NCI-H2171 (cell line): ENCODE measurements at places on chromosomes 7 and 10.

DNA sequence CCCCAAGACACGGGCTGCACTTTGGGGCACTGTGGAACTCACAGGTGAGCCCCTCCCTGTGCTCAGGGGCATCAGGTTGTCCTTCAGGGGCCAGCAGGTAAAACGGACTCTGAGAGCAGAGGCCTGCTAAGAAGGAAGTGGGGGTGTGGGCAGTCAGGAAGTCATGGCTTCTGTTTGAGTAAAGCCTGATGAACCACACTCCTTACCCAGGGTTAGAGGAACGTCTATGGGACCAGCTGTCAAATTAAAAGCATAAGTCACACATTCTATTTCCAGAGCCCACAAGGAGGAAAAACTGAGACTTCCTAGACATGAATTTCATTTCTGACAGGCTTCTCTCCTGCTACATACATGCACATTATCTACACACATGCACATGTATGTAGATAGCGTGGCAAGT lies 616.4 kb downstream of the SDK1 start:
- no peak for DNase-seq

GRCh38 chr10:70698211-70698610 lies 25.9 kb downstream of the ADAMTS14 start:
- no peak for DNase-seq

DNA sequence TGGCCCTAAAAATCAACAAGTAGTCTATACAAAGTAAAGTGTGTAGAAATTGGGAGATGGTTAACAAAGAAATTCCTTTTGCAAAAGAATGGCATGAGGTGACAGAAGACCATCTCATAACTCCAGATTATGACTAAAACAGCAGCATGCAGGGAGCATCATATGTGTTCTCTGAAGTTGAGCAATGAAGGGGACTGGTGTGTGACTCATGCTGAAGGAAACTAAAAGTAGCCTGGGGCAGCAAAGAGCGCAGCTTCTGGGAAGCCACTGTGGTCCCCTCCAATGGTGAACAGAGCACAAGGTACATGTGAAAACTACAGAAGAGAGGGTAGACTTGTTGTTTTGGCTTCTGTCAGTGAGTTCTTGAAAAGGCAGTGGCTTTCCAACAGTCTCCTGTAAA lies 133.4 kb downstream of the MACC1 start:
- DNase-seq: no peak

DNA sequence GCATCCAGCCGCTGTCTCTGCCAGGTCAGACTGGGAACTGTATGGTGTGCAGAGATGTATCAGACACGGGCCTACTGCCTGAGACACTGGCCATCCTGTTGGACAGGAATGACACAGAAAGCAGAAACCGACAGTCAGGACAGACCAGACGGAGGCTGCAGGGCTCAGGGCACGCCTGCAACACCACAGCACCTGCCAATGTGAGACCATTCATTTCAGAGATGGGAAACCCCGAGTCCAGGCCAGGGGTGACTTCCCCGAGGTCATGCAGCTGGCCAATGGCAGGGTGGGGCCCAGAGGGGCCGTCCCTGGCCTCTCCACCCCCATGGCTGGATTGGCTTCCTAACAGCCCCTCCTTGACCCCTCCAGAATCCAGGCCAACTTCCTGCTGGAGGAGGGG lies 34.7 kb downstream of the GRID1 start:
- DNase-seq: no peak

- DNase-seq: no peak
These were observed 29.6 kb downstream of the LRRC27 start for GRCh38 chr10:132361581-132362101.

DNA sequence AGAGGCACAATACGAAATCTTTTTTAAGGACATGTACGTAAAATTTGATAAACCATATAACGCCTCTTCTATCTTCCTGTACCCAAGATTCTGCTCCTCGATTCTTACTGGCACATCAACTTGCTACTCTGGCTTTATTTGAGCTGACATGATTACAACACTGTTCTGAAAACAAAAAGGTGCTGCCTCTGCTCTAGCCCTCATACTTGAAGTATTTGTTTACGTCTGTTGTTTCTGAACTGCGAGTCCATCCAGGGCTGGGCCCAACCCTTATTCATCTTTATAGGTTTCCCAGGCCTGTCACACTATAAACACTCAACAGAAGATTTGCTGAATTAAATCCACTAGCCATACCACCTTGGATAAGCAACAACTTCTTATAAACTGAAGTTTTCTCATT lies 96.2 kb upstream of the SVIL start:
- DNase-seq: no peak

DNA sequence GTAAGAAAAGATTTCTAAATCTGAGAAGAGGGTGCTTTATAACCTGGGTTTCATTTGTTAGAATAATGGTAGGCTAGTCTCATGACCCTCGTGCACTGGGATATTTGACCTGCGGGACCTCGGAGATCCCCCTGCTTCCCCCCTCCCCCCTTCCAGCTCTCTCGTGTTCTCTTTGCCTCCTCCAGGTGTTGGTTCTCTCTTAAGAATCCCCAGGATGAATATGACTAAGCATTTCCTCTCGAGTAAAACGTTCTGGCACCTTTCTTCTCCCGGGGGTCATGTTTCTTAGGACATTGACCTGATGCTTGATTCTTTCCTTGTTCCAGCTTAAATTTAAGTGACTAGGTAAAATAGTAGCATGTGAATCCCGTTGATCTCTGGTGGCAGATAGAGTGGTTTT lies 71.2 kb downstream of the SHH start:
- no peak for DNase-seq

DNA sequence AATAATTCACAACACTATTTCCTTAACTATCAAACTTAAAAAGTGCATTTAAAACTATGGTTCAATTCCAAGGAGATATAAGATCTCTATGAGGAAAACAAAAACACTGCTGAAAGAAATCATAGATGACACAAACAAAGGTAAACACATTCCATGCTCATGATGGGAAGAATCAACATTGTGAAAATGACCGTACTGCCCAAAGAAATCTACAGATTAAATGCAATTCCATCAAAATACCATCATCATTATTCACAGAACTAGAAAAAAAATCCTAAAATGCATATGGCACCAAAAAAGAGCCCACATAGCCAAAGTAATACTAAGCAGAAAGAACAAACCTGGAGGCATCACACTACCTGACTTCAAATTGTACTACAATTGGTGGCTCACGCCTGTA lies 159.9 kb upstream of the EEPD1 start:
- DNase-seq: no peak
